Stimulated activated CD8-positive, alpha-beta memory T cell treated with anti-CD3 and anti-CD28 coated beads, Interleukin-7, amount 100 ng/mL, for 1 hour (primary cell): ENCODE measurements at places on chromosomes 1 and 21.

DNA sequence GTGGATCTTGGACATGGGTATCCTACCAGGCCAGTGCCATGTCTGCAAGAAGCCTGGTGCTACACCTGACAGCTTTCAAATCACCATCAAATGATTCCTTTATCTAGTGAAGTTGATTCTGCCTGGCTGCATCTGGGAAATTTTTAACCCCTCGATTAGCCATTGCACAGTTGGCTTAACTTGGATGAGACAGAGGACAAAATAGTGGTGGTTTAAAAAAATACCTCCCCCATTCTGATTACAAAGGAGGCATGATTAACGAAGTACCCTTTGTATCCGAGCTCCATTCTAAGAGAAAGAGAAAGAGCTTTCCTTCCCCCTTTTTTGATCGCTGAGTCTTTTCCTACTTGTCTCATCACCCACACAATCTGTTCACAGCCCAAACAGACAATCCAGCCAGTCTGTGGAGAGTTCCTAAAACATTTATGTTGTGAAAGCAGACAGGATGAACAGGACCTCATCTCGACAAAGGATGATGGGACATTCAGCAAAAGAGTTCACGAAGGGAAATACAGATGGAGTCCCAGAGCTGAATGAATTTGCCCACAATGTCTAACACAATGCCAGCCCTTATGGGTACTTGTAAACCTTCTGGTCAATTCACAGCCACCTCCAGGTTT is 20.5 kb downstream of the WLS start:
- no peak for DNase-seq

- no peak for DNase-seq
Measured at GRCh38 chr1:47689894-47690293, 252.1 kb downstream of the FOXD2 start.

- no peak for DNase-seq
Measured at GRCh38 chr1:184423649-184424048, 36.8 kb downstream of the C1orf21 start.

DNA sequence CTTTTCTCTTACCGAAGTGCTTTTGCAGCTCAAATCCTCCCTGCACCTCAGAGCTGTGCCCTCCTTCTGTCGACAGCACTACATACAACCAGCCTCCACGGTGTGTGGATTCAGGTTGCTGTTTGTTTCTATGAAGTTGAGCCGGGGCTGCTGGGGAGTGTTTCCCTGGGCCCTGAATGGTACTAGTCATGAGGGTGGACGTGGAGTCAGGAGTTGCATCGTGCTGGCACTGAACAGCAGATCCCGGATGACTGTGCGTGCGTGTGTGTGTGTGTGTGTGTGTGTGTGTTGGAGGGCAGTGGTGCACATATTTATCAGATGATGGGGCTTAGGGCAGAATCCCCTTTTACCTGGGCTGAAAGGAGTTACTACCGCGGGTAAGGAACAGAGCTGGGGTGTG is 47.0 kb downstream of the ACTL8 start:
- no peak for DNase-seq

GRCh38 chr1:160226623-160227022 is 21.4 kb downstream of the PEA15 start:
- no peak for DNase-seq

- peak; percentile 60 for DNase-seq
Measured at GRCh38 chr1:153422450-153423068, 6.2 kb downstream of the S100A7A start.

- DNase-seq: no peak
Measured at GRCh38 chr1:38941527-38942019, at the start of gene RHBDL2. RHBDL2 (minus strand) TSS chr1:38941830; CDS start chr1:38919212, 22,618 bp downstream.

DNA sequence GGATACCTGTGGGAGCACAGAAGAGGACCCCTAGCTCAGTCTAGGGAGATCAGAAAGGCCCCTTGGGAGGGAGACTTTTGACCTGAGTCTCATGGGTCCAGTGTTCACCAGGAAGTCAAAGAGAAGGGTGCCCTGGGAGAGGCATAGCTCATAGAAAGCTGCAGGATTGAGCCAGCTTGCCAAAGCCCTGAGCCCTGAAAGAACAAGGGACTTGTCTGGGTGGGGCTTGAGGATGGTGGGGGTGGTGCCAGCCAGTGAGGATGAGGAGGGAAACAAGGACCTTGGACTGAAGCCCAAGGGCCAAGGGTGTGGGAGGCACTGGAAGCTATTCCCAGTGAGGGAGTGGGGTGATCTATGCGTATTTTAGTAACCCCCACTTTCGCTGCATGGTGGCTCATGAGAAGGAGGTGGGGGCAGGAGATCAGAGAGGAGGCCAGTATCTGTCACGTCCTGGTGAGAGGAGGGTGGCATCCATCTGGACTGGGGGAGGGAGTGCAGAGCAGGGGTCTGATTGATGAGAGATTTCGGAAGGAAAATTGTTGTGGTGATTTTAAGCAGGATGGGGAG is 28.4 kb downstream of the DMBX1 start:
- DNase-seq: no peak

GRCh38 chr21:29366532-29366931 is 67.8 kb downstream of the BACH1 start:
- no peak for DNase-seq

DNA sequence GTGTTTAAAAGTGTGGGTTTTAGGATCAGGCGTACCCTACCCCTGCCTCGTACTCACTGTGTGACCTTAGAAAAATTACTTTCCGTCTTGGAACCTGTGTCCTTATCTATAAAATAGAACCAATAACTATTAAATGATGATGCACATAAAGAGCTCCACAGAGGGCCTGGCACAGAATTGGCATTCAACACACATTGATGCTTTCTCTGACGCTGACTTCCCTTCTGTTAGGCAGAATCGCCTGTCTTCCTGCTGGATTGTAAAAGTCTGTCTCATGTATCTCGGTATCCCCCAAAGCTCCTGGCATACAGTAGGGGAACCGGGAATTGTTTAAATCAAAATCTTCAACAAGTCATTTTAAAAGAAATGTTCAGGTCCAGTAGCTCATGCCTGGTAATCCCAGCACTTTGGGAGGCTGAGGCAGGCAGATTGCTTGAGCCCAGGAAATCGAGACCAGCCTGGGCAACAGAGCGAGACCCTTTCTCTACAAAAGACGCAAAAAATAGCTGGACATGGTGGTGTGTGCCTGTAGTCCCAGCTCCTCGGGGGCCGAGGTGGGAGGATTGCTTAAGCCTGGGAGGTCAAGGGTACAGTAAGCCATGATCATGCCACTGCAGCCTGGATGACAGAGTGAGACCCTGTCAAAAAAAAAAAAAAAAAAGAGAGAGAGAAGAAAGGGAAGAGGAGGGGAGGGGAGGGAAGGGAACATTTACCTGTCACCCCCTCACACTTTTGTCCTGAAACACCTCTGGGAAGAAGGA is 41.3 kb upstream of the FHAD1 start:
- DNase-seq: no peak

GRCh38 chr1:185421485-185422107 is 104.6 kb upstream of the IVNS1ABP start:
- no peak for DNase-seq

GRCh38 chr1:9169601-9170137 is 40.8 kb upstream of the GPR157 start:
- DNase-seq: no peak

- DNase-seq: no peak
Measured at GRCh38 chr1:180888870-180889269, 23.8 kb upstream of the KIAA1614 start.

GRCh38 chr1:224761245-224761644 is 145.1 kb downstream of the CNIH3 start:
- DNase-seq: no peak

DNA sequence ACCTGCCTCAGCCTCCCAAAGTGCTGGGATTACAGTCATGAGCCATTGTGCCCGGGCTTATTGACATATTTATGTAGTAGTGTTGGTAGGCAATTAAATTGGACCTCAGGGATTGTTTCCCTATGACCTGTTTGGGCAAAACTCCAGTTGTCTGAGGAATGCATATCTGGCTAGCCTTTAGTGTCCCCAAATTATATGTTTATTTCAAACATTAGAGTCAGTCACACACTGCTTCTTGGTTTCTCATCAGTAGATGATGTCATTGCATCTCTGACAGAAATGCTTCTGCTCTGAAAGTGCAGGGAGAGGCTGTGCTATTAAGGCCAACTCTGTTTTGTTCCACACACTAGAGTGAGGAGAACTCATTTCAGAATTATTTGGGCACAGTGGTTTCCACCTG is 12.5 kb downstream of the PIP5K1A start:
- DNase-seq: no peak

GRCh38 chr1:8671306-8671917 is 146.0 kb downstream of the RERE start:
- DNase-seq: no peak

GRCh38 chr1:156376958-156377919 is 8.2 kb downstream of the RHBG start:
- no peak for DNase-seq

- DNase-seq: no peak
Measured at GRCh38 chr1:198493329-198493728, 47.2 kb downstream of the ATP6V1G3 start.

DNA sequence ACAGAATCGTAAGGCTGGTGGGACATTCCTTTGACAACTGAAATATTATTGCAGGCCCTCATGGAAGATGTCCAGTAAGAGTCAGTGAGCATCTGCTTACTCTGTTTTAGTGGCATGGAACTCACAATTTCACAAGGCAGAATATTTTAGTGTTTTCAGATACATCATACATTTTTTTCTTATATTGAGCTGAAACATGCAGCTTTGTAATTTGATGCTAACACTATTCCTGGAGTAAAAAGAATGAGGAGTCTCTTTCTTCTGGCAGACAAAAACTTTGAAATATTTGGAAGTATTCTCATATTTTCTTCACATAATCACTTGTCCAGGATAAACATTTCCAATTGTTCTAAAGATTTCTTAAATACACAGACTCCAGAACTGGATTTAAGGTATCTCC is 17.7 kb downstream of the CLDN17 start:
- no peak for DNase-seq

DNA sequence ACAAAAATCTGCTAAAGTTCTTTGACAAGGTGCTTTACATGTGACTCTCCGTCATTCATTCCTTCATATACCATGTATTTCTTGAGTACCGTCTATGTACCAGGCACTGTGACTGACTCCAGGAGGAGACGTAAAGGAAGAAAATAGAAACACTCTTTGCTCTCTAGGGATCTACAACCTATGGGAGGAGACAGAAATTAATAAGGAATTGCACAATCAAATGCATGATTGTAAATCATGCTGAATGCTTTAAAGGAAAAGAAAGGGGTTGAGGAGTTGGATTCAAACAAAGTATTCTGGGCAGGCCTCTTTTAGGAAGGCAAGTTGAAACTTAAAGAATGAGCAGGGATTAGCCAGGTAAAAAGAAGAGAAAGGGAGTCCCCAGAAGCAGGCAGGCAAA is 239.1 kb upstream of the FGGY start:
- no peak for DNase-seq
